ENCODE measurements at places on chromosomes 3 and 15. TPM values are rescaled to one million over a fixed set of nuclear protein-coding genes. Genes with fewer than 3 reads are reported as not detected.

- DNase-seq = no peak
These were observed 11.6 kb downstream of the EPB42 start for GRCh38 chr15:43209059-43209824.

GRCh38 chr15:100763835-100764750 lies 115.5 kb upstream of the ALDH1A3 start:
- no peak for DNase-seq

GRCh38 chr15:86872782-86873181 lies 793.1 kb downstream of the AGBL1 start:
- DNase-seq = no peak

- DNase-seq = no peak
These were observed 17.3 kb downstream of the TBC1D2B start for GRCh38 chr15:78060232-78060631.

GRCh38 chr3:195856410-195857084 lies 44.8 kb upstream of the MUC4 start:
- DNase-seq = no peak

Gene GUCA1C
- not detected for total RNA-seq

Gene PDZRN3
- 20.5 TPM for total RNA-seq

Gene BOC
- total RNA-seq = 6.0 TPM
